ENCODE measurements at places on chromosomes 5 and 9.

DNA sequence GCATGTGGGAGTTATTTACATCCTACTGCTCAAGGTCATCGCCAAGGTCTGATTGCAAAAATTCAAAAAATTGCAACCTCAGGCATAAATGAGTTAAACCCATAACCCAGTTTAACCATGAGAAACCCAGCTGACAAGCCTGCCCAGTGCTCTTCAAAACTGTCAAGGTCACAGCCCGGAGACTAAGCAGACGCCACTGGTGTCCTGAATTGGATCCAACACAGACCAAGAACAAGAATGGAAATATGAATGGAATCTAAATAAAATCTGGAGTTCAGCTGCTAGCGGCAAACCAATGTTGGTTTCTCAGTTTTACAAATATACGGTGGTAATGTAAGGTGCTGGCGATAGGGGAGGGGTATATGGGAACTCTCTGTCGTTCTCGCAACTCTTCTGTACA lies 201.5 kb upstream of the MVB12B start:
- DNase-seq = peak; percentile 18

DNA sequence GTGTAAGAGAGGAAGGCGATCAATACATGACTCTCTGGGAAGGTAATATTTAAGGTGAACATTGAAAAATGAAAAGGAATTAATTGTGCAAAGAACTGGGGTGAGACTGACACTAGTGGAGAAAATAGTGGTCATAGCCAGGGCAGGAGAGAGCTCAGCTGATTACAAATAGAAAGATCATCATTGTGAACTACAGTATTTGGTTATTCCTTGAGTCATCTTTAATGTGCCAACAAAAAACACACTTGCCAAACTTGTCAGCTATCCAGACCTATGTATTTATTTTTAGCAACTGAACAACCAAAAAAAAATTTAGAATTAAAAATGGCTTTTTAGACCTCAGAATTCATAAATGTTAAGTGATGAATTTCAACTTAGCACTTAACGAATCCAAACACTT lies 749.8 kb upstream of the CDH9 start:
- no peak for DNase-seq

DNA sequence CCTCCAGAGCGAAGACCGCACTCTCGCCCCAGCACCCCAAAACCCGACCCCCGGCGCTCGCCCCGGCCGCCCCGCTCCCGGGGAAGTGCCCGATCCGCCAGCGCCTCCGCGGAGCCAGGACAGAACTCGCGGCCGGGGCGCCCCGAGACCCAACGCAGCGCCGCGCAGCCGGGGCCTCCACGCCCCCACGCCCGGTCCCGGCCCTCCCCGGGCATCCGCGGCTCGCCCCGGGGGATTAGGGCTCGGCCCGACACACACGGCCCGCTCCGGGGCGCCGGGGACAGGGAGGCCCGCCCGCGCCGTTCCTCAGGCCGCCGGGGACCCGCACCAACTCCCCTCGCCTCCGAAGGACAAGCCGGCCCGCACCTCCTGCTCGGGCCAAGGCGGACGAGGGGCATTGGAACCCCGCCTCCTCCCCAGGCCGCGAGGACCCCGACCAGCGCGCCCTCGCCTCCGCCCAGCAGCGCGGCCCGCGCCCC lies 544 bp downstream of the FNBP1 start:
- DNase-seq = no peak

DNA sequence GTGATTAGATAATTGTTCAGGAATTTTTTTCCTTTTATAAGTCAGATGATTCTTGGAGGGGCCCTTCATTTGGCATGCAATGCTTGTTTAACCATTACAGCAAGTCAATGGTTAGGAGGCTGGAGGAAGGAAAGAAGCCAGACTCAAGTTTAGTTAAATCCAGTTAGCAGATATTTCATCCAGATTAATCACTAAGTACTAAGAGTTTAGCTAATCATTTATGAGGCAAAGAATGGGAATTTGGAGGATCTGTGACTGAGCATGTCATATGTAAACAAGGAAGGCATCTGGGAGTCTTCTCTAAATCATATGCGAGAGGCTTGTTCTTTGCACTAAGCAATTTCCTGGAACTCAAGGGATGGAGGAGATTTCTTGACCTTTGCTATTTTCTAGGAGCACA lies 145.3 kb upstream of the SGCD start:
- DNase-seq = no peak

- no peak for DNase-seq
These were observed 491.5 kb upstream of the TUSC1 start for GRCh38 chr9:26169708-26170107.

DNA sequence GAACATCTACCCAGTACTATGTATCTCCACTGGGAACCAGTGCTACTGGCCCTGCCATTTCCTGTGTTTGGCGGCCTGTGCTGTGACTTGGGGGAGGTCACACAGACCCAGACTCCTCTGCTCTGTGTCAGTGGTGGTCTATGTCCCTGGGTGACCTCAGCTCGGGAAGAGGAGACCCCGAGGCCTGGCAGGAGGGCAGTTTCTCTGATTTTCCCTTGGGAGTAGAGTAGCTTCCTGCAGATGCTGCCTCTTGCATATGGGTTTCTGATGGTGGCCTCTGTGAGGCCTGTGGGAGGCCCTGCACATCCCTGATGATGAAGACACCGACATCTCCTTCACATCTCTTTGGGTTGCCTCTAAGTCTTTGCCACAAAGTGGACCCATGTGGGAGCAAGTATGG lies 13.0 kb upstream of the SMIM32 start:
- DNase-seq = no peak

DNA sequence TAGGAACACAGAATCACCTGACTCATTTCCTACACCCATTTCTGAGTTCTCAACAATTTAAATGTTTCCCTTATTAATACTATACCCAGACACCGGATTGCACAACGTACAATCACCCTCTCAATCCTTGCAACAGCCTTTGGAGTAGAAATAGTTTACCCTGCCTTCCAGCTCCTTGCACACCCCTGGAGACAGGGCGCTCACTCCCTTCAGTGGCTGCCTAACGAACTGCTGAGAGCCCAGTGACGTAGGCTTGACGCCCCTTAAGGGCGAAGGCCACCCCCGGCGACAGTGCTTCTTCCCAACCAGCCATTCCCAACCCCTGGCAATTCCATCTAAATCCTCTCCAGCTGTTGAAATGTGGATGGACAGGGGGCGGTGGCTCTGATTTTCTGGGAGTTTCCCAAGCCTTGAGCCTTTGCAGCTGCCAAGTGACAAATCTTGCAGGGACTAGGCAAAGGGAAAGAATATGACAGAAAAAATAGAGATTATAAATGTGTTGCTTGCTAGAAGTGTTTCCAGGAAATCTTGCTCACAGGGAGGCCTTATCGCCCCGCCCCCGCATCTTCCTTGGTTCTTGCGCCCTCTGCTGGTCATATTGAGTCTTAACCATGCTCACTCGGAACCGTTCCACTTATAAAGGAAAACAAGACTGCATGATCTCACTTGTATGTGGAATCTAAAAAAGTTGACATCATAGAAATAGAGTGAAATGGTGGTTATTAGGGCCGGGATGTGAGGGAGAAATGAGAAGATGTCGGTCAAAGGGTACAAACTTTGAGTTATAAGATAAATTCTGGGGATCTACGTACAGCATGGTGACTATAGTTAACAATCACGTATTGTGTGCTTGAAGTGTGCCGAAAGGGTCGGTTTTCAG lies 7.6 kb upstream of the BARX1 start:
- DNase-seq = peak; percentile 88

DNA sequence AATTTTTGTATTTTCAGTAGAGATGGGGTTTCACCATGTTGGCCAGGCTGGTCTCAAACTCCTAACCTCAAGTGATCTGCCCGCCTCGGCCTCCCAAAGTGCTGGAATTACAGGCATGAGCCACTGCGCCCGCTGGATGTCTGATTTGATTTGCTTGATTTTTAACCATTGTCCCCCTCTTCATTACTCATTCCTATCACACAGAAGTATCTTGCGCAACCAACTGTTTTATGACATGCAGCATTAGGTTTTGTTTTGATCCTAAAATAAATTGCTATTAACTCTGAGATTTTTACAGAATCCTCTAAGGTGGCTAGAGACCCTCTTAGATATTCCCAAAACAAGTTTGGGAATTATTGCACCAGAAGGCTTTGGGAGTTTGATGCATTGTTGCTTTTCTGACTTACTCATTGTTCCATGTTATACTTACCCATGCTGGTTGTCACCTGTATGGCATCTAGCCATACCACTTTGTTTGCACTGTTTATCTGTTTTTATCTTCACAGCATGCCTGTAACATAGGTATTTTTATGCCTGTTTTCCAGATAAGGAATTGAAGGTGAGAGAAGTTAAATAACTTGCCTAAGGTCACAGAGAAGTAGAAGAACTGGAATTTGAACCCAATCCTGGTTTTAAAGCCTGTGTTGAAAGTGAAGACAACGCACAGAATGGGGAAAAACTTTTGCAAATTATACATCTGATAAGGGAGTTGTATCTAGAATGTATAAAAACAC lies 35.9 kb upstream of the PWWP2A start:
- no peak for DNase-seq
